ENCODE measurements at places on chromosomes 7 and 10.

- no peak for DNase-seq
Observed at GRCh38 chr7:473870-474604, 45.6 kb downstream of the PDGFA start.

- DNase-seq: no peak
Observed at GRCh38 chr10:74828946-74829345, 2.5 kb downstream of the KAT6B start.

- peak; percentile 2 for DNase-seq
Observed at GRCh38 chr10:85849315-85849714, 517.3 kb downstream of the GRID1 start.

GRCh38 chr10:47033081-47033480, 121.9 kb downstream of the PTPN20 start:
- no peak for DNase-seq

DNA sequence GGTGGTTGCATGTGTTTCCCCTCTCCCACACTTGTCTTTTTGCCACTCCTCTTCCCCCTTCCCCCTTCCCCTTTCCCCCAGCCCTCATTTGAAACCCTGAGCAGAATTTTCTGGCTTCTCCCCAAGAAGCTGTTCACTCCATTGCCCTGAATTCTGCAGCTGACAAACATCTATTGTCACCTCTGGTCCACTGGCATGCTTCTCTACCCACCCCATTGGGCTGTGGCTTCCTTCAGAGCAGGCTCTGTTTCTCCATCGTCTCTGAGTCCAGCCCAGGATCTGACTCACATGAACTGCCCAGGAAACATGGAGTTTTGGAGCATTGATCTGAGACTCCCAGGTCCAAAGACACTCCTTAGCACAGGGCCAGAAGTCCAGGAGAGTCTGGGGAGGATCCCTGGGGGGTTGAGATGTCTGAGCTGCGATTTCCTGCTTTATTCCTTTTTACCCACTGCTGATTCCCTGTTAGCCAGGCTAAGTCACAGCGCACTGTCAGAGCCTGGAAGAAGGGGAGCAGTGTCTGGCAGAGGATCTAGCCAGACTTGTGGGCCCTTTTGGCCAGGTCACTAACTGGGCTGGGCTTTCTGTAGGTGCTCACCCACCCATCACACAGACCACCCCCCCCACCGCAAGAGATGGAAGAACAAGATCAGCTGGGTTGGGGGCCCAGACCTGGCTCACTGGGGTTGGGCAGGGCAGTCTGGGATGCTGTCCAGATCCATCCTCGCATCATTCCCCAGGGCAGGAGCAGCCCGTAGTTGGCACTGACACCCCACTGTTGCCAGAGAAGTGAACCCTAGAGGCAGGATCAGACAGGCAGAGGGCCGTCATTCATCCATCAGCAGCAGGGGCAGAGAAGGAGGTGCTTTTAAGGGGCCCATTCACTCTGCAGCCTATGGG, 3.5 kb downstream of the CHAT start:
- no peak for DNase-seq

- DNase-seq: no peak
Observed at GRCh38 chr10:4053940-4054339, 268.9 kb upstream of the KLF6 start.

DNA sequence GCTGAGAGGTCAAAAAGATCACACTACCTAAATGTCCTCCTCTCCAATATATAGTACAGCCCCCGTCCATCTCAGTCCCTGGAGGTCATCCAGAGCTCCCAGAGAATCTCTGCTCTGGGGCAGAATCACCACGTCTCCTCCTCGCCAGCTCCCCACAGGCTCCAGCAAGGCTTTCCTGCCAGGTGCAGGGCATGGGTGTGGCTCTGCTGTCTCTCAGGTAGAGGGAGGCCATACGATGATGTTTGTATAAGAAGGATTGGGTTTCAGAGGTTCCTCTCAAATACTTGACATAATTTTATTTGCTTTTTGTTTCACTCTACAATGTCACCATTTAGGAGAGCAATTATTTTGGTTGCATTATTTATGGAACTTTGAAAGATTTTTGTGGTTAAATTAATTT, 98.3 kb upstream of the PRSS58 start:
- no peak for DNase-seq

GRCh38 chr7:129332254-129333035, 101.8 kb upstream of the STRIP2 start:
- peak; percentile 37 for DNase-seq

GRCh38 chr10:33965795-33966581, 631.5 kb upstream of the NRP1 start:
- DNase-seq: no peak

DNA sequence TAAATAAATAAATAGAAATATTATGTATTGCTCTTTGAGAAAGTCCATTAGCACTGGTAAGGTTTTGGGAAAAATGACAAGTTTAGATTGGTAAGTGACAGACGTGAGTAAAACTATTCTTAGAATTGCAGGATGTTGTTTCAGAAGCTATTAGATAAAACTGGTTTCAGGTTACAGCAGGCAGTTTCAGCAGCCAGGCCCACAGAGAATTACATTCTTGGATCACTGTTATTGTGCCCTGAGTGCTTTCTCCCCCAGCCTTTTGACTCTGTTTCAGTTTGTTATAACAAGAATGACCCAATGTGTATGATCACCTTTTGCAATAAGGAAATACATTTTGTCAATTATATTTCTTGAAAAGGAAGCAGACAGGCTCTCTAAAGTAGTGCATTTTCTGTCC, 86.5 kb downstream of the DKK1 start:
- no peak for DNase-seq

GRCh38 chr10:92844746-92845145, 3.6 kb upstream of the EXOC6 start:
- no peak for DNase-seq

DNA sequence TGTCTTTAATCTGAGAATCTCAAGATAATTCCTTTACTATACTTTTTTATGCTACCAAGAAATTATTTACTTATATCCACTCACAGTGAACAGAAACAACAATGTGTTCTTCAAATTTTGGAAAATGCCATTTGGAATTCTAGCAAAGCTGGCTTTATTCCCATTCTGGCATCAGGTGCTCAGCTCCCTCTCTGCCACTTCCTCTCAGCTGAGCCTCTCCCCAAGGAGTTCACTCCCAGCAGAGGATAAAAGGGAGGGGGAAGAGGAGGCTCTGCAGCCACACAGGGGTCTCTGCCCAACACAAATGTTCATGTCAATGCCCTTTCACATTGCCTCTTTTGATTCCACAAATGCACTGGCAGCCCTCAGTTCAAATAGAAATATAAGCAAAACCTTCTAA, 116.9 kb downstream of the CPEB3 start:
- no peak for DNase-seq

GRCh38 chr7:151311294-151311864, 30.2 kb upstream of the NUB1 start:
- DNase-seq: no peak

DNA sequence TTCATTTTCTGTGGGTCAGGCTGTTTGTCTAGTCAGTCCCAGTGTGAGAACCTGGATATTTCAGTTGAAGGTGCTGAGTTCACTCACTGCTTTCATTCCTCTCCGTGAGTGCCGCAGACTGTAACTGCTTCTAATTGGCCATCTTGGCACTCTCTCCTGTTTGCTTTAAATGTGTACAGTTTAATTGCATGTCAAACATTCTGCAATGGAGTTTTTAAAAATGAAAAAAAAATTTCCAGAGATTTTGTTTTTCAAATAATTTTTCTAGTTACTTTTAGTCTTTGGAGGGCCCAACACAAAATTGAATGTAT, 87.8 kb downstream of the CCSER2 start:
- DNase-seq: no peak

- DNase-seq: no peak
Observed at GRCh38 chr10:8146650-8147049, 92.2 kb downstream of the GATA3 start.

DNA sequence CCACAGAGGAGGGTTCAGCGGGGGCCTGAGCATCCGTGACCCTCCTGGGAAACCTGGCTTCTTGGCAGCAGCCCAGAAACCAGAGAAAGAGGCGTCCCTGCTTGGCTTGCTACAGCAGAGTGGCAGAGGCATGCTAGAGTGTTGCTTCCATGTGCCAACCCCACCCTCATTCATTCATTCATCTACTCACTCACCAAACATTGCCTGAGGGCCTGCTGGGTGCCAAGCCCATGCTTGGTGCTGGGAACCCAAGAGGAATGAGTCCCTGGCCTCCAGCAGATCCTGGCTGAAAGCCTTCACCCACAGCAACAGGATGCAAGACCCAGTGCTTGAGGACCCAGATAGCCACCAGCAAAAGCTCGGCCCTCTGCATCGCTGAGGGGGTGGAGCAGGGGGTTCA, 129.0 kb downstream of the CDH23 start:
- DNase-seq: no peak

GRCh38 chr7:123191132-123191531, 8.6 kb downstream of the SLC13A1 start:
- DNase-seq: no peak

DNA sequence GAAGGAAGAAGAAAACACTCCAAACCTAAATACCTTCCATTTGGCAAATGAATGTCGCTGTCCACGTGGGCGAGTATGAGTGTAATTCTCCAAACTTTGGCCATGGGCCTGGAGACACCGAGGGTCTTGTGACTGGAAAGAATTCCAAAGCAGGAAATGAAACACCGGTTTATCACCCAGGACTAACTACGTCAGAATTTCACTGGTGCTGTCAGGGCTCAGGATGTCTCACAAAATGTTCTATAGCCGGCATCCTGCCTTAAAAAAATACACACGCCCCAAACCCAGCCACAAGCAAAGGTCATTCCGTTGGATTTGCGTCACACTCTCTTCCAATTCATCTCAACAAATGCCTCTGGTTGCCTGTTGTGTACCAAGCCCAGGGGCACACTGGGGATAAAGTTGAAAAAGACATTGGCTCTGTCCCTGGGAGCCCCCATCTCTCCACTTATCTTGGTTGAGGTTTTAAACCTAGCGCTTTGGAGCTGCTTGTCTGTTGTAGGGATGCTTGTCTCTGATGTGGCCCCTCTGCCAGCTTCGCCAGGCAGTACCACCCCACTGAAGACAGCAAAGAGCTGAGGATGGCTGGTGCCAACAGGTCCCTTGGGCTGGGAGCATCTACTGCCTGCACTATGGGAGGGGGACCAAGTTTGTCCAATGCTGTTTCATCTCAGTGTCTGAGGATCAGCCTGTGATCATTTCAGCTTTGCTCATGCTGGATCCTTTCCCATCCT, 31.2 kb downstream of the GSTO2 start:
- DNase-seq: peak; percentile 76

- no peak for DNase-seq
Observed at GRCh38 chr7:125436220-125436619, 506.6 kb upstream of the POT1 start.

GRCh38 chr10:28600056-28600455, 67.1 kb downstream of the WAC start:
- DNase-seq: no peak

- no peak for DNase-seq
Observed at GRCh38 chr10:103449208-103450144, 2.7 kb downstream of the CALHM2 start.

DNA sequence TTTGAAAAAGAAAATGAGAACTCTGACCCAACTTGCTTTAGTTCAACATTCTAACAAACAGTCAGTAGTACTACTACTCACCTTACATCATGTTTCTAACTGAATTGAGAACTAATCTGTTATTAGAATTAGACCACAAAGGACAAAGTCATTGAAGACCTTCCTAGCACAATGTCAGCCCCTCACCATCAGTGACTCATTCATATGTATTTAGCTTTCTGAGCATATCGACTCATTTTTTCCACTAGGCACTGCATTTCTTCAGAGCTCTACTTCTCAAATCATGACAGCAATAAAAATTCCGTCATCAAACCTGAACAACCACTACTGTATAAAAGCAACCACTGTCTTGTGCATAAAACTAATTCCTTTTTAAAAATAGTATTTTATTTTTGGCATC, 4.4 kb upstream of the LRRN3 start:
- no peak for DNase-seq

DNA sequence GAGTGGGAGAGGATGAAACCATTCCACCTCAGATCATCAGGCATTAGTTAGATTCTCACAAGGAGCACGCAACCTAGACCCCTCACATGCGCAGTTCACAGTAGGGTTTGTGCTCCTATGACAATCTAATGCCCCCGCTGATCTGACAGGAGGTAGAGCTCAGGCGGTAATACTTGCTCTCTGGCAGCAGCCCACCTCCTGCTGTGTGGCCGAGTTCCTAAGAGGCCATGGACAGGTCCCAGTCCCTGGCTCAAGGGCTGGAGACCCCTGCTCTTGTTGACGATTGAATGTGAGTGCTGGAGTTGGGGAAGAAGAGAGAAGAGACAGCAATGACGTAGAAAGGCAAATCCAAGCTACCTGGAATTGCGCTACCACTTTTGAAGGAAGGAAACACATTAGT, 267.2 kb downstream of the TFEC start:
- DNase-seq: no peak

GRCh38 chr7:71497256-71497946, 365.5 kb downstream of the GALNT17 start:
- DNase-seq: no peak

- peak; percentile 99 for DNase-seq
Observed at GRCh38 chr7:100015232-100016214, at the start of gene ZKSCAN1. Gene ZKSCAN1, plus strand, starts transcription at chr7:100015596. Its CDS starts 7,911 bp downstream, at chr7:100023507.

DNA sequence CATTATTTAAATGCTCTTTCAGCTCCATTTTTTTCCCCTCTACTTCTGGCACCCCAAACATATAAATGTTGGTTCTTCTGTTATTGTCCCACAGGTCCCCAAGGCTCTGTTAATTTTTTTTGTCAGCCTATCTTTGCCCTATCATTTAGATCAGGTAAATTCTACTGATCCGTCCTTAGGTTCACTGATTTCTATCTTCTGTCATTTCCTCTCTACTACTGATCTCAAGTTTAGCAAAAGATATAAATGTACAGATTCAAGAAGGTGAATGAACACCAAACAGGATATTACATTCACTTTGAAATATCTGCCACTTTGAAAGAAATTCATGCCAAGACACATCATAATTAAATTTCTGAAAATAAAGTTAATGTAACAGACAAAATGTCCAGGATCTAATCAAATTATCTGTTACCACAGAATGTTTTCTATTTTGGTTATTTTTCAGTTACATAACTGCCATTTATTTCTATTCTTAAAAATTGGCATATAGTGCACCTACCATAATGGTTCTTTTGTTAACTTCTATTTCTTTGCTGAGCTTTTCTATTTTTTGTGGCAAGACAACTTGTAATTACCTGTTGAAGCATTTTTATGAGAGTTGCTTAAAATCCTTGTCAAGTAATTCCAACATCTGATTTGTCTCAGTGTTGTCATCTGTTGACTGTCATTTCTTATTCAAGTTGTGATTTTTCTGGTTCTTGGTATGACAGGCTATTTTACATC, 12.1 kb upstream of the CUBN start:
- DNase-seq: no peak

- DNase-seq: no peak
Observed at GRCh38 chr7:134823400-134823799, 44.0 kb downstream of the CALD1 start.

DNA sequence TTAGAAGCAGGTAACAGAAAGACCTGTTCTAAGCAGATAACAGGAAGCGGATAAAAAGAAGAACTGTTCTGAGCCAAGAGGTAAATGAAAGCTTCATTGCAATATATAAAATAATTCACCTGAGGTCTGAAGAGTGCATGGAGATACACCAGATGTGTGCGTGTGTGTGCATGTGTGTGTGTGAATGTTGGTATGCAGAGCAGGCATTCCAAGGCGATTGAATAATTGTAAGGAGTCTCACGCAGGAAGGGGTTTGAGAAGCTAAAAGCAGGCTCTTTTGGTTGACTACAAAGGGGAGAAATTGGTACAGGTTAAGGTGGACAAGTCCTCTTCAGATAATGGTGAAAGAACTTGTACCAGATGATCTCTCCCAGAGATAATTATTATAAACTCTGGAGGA, 450.6 kb downstream of the DNAJB9 start:
- DNase-seq: no peak

Data from AG20443 (cell line).